ENCODE measurements at places on chromosomes 11 and 22. TPM values are rescaled to one million over a fixed set of nuclear protein-coding genes. Genes with fewer than 3 reads are reported as not detected.

Gene ZNF70
- 2.8 TPM for total RNA-seq

DNA sequence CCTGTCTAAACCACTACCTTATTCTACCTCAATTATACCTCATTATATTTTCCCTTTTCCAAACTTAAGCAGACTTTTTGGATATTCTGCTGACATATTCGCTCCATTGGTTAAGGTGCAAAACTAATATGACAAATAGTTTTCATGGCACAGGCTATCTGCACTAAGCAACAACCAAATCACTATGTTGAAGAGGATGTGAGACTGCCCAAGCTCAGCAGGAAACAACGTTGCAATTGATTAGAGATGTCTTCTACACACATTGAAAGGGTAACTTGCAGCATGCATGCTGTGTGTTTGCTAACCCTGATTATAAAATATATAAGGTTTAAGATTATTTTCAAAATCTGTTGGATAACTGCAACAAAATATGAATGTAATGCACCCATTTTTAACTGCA, 61.6 kb downstream of the STK33 start:
- H3K36me3 ChIP-seq = no peaks in the 10 kb centered on the region
- no peak overlapping the region for H3K27ac ChIP-seq
- no peaks in the 10 kb centered on the region for H3K4me1 ChIP-seq

DNA sequence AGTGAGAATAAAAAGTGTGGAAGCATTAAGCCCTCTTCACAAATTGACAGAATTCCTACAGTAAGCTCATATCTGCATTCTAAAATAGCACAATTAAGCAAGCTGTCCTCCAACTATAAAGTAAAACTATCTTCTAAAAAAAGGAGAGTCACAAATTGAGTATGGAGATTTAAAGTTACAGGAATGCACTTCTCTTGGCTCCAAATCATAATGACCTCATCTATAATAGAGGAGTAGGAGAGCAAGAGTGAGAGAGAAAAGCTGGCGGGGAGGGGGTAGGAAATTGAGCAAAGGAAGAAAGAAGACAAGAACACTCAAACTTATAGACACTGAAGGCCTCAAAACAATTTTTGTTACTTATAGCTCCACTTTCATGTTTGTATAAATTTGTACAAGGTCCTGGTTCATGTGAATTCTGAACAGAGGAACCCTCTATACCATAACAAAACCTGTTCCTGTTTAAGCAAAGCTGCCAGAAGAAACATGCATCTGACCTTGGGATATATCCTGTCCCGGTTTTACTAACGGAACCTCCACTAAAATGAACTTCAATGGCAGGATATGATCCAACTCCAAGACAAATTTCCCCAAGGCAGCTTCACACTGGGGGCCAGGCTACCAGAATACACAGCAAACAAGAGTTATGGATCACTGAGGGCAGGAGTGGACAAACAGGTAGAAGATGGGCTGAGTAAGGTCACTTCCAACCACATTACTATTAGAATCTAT, 37.2 kb downstream of the SLC35F2 start:
- H3K4me3 ChIP-seq = no peak overlapping the region
- H3K4me1 ChIP-seq = no peaks in the 10 kb centered on the region

DNA sequence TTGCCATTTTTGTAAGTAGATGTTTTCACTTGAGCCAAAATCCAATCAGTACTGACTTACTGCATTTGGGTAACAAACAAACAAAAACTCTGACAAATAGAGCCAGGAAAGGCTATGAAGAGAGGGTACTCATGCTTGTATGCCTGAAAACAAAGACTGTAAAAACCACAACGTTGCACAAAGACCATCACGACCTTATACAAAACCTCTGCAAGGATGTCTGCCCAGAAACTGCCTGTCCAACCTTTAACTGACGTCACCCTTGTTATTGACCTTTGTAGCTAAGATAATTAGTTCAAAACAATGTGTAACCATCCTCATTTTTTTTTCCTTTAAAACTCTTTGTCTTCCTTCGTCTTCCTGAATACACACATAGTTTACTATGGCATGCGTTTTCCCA, 804 bp upstream of the CREBZF start:
- no peak overlapping the region for H3K4me3 ChIP-seq
- H3K4me1 ChIP-seq = peaks cover 2% of the 10 kb centered on the region
- H3K27ac ChIP-seq = peak overlapping the region; percentile 97
- H3K27me3 ChIP-seq = no peaks in the 10 kb centered on the region
- DNase-seq = peak; percentile 42

GRCh38 chr11:17413414-17414316, 25.2 kb upstream of the KCNJ11 start:
- peaks cover 4% of the 10 kb centered on the region for H3K27me3 ChIP-seq
- H3K36me3 ChIP-seq = no peaks in the 10 kb centered on the region
- no peaks in the 10 kb centered on the region for H3K4me1 ChIP-seq
- H3K27ac ChIP-seq = no peak overlapping the region
- H3K4me3 ChIP-seq = no peak overlapping the region

Gene DDI1
- total RNA-seq = not detected

Gene GAL3ST1
- total RNA-seq = 0.17 TPM

Gene OR2D2
- total RNA-seq = 0.33 TPM

Gene OR4C45
- not detected for total RNA-seq

GRCh38 chr11:28104984-28105383, 3.0 kb downstream of the KIF18A start:
- no peak overlapping the region for H3K27ac ChIP-seq
- no peaks in the 10 kb centered on the region for H3K36me3 ChIP-seq
- no peaks in the 10 kb centered on the region for H3K27me3 ChIP-seq
- no peaks in the 10 kb centered on the region for H3K4me1 ChIP-seq
- no peak for DNase-seq

GRCh38 chr11:11407763-11408084, 54.7 kb upstream of the CSNK2A3 start:
- no peaks in the 10 kb centered on the region for H3K27me3 ChIP-seq
- H3K36me3 ChIP-seq = no peaks in the 10 kb centered on the region
- H3K4me1 ChIP-seq = no peaks in the 10 kb centered on the region
- H3K27ac ChIP-seq = no peak overlapping the region

- H3K4me3 ChIP-seq = no peak overlapping the region
- no peak for DNase-seq
- H3K36me3 ChIP-seq = no peaks in the 10 kb centered on the region
- H3K27ac ChIP-seq = no peak overlapping the region
Measured at GRCh38 chr11:2683806-2684205, 16.0 kb downstream of the KCNQ1OT1 start.

Measured in fibroblast of lung (primary cell).